ENCODE measurements at places on chromosomes 6 and 20. TPM values are rescaled to one million over a fixed set of nuclear protein-coding genes. Genes with fewer than 3 reads are reported as not detected.

TSPO2 gene
- not detected for total RNA-seq

DNA sequence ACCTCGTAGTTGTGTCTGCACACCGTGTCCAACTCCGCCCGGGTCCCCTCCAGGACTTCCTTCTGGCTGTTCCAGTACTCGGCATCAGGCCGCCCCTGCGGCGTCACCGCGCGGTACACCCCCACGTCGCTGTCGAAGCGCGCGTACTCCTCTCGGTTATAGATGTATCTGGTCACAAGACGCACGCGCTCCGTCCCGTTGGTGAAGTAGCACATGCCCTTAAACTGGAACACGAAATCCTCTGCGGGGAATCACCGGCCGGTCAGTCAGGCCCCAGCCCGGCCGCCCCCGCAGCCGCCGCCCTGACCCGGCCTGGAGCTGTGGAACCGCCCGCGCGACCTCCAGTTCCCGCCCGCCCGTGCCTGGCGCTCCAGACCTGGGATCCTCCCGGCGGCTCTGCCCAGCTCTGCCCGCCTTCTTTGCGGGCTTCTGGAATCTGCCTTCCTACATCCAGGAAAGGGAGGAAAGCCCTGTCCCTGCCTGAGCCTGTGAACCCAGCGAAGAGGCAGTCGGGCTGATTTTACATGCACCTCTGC is 1.6 kb downstream of the HLA-DQB1 start:
- DNase-seq, result no peak

DNA sequence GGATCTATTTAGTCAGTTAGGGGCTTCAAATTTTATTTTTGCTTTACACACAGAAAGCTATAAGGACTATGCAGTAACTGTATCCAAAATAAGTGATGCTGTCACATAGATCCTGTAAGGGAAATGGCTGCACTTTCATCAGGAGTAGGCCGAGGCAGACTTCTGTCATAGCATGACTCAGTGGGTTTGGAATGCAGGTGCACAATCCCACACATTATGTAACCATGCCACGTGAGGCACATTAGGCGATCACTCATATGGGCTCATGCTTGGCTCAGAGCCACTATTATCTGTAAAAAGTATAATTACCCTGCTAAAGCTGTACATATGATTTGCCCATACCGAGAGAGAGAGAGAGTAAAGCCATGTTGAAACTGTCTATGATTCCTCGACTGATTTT is 1189.4 kb upstream of the EYS start:
- no peak for DNase-seq

GRCh38 chr6:166751051-166751595 is 124.1 kb upstream of the RPS6KA2 start:
- DNase-seq, result no peak

GRCh38 chr6:142235272-142235671 is 66.5 kb upstream of the ADGRG6 start:
- no peak for DNase-seq

DNA sequence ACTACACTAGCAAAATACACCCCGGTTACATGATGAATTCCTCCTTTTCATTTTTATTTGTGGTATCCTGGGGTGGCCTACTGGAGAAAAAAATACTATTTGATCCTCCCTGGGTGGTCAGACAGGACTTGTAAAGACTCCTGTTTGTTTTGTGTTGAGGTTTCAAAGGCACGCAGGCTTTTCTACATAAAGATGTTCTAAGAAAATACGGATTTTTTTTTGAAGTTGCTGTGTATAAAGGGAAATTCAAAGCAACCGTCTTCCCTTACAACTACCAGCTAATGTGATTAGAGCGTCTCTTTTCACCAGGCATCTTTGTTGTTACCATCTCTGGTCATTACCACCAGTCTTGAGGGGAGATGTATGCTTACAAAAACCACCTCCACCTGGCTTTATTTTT is 187.1 kb downstream of the SOX4 start:
- no peak for DNase-seq
